Activated CD4-positive, CD25-positive, alpha-beta regulatory T cell treated with anti-CD3 and anti-CD28 coated beads, Interleukin-2, amount 50 U/mL, for 16 hours (primary cell): ENCODE measurements at places on chromosomes 1 and 21.

GRCh38 chr1:21795075-21795474 lies 12.1 kb upstream of the USP48 start:
- no peak for DNase-seq

GRCh38 chr1:233151861-233152260 lies 143.7 kb downstream of the PCNX2 start:
- no peak for DNase-seq

DNA sequence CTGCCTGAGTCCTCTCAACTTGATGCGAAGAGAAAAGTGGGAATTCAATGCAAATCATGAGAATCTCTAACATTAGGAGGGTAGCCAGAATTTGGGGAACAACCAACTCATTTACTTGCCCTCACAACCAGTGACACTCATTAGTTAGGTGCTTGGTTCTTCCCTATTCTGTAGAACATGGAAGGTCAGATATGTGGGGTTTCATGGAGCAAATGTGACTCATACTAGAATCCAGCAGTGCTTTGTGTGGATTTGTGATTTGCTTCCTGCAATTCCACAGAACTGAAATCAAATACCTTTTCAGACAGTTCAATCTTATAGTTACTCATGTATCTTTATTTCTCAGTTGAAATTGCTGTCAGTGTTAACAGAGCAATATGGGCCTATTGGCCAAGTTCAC lies 6.9 kb upstream of the ETV3 start:
- no peak for DNase-seq

DNA sequence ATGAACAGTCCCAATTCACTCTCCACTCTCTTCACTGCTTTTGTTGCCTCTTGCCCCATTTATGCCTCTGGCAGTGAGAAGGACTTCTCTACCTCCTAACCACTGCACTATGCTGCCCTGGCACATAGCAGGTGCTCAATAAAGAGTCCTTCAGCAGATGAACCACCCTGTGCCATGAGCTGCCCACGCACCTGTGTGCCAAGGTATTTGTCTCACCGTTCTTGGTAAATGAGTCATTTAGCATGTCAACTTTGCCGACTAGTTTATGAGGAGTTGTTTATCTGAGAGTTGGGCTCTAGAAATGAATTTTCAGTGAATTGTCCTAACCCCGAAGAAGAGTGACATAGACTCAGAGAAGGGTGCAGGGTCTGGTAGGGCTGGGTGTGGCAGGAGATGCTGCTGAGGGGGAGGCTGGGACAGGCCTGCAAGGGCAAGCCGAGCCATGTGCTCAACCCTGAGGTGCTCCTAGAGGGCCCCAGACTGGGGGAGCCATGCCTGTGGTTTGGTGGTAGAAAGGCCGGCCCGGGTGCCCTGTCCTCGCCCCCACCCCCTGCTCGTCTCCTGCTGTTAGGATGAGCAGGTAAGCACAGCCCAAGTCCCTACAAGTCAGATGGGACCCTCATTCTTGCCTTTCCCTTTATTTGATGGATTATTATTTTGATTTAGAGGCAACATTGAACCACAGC lies 654.5 kb downstream of the MATN1 start:
- DNase-seq, result no peak

- peak; percentile 50 for DNase-seq
Measured at GRCh38 chr1:35718492-35719336, at the start of gene C1orf216. C1orf216 (minus strand) TSS chr1:35718884; CDS start chr1:35716321, 2,563 bp downstream.

DNA sequence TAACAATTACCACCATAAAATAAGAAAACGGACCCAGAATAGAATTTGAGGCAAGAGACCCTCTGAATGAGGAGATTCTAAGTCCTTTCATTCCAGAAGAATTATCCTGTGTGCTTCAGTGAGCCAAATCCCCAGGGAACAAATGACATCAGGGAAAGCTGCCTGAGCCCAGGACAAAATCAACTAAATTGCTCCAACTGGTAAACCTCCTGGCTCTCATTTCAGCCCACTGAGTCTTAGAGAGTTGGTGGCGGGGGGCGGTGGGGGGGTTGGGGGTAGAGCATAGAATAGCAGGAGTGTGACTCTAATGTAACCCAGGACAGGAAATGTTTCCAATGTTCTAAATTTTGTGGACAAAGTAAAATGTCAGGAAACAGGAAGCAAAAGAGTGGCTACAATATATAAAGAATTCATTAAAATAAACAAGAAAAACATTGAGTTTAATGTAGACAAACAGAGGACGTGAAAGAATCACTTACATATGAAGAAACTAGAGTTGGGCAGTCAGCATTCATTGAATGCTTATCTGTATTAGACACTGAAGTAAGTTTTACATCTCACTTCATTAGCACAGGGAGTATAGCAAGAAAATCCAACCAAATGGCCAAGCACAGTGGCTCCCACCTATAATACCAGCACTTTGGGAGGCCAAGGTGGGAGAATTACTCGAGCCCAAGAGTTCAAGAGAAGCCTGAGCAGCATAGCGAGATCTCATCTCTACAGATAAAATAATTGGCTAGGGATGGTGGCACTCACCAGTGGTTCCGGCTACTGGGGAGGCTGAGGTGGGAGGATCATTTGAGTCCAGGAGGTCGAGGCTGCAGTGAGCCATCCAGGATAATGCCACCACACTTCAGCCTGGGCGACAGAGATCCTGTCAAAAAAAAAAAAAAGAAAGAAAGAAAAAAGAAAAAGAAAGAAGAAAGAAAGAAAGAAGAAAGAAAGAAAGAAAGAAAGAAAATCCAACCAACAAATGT lies 75.1 kb downstream of the DHRS3 start:
- no peak for DNase-seq

- DNase-seq, result no peak
Measured at GRCh38 chr1:65470766-65471165, 50.3 kb downstream of the LEPR start.
